EH (cell line): ENCODE measurements at places on chromosomes 11 and 22.

- DNase-seq = no peak
These were observed 341.3 kb downstream of the CADM1 start for GRCh38 chr11:115162919-115163318.

GRCh38 chr11:92848578-92848977 lies 120.9 kb upstream of the MTNR1B start:
- no peak for DNase-seq

GRCh38 chr11:64723117-64723906 lies at the start of gene NRXN2:
TSS of gene NRXN2 (minus strand) at chr11:64723197. CDS start at chr11:64713699, 9,498 bp downstream.
- DNase-seq = peak; percentile 84

DNA sequence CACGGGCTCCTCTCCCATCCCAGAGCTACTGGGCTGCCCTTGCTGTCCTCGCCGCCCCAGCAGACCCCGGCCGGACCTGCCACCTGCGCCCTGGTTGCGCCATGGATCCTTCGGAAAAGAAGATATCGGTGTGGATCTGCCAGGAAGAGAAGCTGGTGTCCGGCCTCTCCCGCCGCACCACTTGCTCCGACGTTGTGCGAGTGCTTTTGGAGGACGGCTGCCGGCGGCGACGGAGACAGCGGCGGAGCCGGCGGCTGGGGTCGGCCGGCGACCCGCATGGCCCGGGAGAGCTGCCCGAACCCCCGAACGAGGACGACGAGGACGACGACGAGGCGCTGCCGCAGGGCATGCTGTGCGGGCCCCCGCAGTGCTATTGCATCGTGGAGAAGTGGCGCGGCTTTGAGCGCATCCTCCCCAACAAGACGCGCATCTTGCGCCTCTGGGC lies 382 bp downstream of the RASSF10 start:
- DNase-seq = peak; percentile 4

DNA sequence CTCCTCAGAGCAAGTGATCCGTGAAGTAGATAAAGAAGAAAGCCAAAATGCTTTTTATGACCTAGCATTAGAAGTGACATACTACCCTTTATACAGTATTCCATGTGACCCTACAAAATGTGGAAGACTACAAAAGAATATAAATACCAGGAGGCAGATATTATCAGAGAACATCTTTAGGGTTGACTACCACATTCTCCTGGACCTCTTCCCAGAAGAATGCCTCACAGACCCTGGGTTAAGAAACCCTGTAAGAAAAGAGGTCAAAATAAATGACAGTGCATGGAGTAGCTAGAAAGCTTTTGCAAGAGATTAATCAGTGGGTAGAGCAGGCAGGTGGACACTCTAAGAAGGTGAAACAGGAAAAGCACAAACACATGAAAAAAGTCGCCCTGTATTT lies 69.2 kb downstream of the FANCF start:
- DNase-seq = peak; percentile 0

GRCh38 chr11:27995083-27995482 lies 112.9 kb downstream of the KIF18A start:
- DNase-seq = peak; percentile 60

GRCh38 chr11:130394615-130395014 lies 33.8 kb downstream of the ADAMTS8 start:
- DNase-seq = no peak

GRCh38 chr11:77069969-77070582 lies 3.3 kb downstream of the CAPN5 start:
- no peak for DNase-seq

DNA sequence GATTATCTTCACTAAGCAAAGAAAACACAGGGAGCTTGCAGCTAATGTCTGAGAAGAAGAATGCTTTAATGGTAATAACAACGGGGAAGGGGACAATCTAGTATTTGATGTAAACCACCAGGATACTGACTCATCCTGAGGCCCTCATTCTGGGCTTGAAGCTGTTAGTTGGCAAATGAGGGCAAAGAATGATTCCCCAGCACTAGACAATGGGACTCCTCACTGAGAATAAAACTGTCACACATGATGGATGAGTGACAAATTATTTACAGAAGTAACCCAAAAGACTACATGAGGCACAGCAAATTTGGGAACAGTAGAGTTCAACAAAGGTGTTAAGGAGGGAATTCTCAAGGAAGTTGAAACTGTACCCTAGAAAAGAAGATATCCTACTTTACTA lies 76.3 kb downstream of the FAM168A start:
- DNase-seq = peak; percentile 57

- DNase-seq = no peak
These were observed 6.4 kb upstream of the QSER1 start for GRCh38 chr11:32886180-32886579.

- no peak for DNase-seq
These were observed 21.8 kb downstream of the DCUN1D5 start for GRCh38 chr11:103070142-103070541.

DNA sequence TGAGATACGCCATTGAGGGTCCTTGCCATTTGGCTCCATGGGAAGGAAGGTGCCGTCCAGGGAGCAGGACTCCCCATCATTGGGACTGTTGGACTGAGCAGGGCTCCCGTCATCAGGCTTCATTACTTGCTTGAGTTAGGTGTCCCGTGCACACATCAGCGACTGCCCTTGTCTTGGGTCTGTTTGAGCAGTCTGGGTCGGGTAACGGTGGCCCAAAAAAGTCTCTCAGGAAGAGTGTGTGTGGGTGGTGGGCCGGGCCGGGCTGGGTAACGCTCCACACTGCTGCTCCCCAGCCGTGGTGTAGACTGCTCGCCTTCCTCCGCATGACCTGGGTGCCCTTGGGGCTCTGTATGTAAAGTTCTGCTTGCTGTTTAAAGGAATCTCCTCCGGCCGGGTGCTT lies 293.5 kb downstream of the TBC1D22A start:
- no peak for DNase-seq

- no peak for DNase-seq
These were observed 155.8 kb downstream of the CADM1 start for GRCh38 chr11:115348416-115348815.

DNA sequence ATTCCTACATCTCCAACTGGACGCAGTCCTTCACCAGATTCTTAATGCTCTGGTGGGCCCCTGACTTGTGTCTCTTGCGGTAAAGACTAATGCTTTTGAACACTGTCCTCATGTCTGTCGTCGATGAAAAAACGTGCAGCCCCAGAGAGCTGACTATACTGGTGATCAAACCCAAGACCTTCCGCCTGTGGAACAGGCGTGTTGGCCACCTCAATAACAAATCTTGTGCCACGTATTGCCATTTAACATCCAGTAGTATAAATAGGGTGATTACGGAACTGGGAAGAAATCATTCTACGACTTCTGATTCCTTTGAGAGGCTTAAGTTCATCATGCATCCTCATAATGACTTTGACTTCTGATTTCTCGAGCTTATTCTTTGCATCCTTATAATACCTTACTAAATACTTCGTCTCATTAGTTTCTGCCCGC lies 45.6 kb downstream of the OR4D9 start:
- DNase-seq = no peak

DNA sequence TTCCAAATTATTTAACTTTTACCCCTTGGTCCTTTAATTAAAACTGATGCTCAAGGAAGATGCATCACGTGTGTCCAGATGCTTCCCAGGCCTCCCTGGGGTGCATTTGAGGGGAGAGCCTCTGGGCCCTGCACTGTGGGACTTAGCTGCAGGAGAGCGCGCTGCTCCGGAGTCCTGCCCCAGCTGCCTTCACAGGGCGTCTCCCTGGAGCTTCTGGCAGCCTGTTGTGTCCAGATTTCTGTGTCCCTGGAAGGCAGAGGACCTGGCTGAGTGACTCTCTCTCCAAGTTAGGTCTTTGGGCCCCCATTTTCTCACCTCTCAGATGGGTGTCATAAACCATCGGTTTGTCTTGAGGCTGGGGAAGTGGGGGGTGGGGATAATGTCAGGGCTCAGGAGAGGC lies 3.0 kb downstream of the ARHGAP8 start:
- DNase-seq = no peak

DNA sequence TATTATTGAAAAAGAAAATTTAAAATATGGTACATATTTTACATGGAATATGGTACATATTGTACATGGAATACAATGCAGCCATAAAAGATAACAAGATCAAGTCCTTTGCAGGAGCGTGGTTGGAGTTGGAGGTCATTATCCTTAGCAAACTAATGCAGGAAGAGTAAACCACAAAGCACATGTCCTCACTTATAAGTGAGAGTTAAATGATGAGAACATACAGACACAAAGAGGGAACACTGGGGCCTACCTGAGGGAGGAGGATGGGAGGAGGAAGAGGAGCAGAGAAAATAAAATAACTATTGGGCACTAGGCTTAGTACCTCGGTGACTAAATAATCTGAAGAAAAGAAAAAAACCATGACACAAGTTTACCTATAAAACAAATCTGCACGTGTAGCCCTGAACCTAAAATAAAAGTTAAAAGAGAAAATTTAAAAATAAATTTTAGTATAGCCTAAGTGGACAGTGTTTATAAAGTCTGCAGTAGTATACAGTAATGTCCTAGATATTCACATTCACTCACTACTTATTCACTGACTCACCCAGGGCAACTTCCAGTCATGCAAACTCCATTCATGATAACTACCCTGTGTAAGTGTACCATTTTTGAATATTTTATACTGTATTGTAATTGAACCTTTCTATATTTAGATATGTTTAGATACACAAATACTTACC lies 204.4 kb downstream of the FAM76B start:
- peak; percentile 58 for DNase-seq

DNA sequence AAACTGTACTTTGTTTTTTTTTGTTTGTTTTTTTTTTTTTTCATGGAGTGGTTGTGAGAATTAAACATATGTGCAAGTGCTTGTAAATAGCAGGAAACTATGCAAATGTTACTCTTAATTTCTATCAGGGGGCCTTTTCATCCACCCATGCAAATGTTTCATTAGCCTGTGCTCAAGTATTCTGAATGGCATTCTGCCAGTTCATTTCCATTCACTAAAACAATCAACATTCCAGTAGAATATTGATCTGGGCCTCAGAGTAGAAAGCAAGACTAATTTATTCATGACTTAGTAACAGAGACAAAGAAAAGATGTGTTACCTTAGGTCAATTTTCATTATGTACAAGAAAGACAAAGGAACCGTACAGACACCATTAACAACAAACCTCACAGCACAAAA lies 971.4 kb downstream of the DLG2 start:
- no peak for DNase-seq

- DNase-seq = peak; percentile 11
These were observed 114.7 kb downstream of the BUD13 start for GRCh38 chr11:116657842-116658825.

DNA sequence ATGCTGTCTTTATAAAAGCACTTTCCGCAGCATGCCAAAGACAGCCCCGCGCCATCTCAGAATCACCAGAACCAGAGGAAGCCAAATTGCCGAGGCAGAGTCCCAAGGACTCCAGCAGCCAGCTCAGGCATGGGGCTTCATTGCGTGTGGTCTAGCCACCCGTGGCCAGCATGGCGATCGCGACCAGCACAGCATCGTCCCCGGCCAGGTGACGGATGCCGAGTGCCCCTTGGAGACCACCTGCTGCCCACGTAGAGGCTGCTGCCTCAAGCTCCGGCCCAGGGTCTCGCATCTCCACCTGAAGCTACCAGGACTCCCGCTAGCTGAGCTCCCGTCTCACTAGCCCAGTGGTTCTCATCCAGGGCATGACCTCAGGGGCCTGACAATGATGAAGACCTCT lies 92.7 kb downstream of the TRMU start:
- DNase-seq = no peak

DNA sequence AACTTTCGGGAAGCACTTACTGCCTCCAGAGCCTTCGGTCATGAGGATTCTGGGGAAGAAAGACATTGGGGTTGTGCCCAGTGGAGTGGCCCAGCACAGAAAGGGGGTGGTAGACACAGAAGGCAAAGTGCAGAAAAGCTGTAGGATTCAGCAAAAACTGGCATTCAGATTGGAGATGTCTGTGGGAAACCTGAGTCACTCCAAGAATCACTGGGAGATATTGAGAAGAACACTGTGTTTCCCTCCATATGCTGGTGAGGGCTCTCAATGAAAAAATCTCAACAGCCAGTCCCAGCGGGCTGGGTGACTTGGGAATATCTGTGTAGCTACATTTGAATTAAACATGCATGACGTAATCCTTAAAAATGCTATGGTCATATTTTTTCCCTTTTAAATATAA lies 61.2 kb upstream of the RCN1 start:
- no peak for DNase-seq

DNA sequence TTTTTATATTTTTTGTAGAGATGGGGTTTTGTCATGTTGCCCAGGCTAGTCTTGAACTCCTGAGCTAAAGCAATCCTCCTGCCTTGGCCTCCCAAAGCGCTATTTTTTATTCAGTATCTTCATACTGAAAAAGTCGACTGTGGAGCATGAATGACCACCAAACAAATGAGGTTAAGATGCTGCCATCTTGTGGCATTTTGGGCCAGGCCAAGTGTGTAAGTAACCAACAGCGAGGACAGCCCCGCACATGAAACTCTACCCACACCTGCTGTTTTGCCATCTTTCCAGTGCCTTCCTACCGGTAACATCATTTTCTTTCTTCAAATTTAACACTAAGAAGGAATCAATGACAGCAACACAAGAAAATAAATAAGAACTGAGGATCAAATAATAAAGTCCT lies 32.2 kb upstream of the AQP11 start:
- DNase-seq = peak; percentile 33

GRCh38 chr11:28981381-28981780 lies 873.2 kb downstream of the METTL15 start:
- peak; percentile 65 for DNase-seq

GRCh38 chr11:17347676-17348075 lies 3.9 kb upstream of the NCR3LG1 start:
- no peak for DNase-seq

DNA sequence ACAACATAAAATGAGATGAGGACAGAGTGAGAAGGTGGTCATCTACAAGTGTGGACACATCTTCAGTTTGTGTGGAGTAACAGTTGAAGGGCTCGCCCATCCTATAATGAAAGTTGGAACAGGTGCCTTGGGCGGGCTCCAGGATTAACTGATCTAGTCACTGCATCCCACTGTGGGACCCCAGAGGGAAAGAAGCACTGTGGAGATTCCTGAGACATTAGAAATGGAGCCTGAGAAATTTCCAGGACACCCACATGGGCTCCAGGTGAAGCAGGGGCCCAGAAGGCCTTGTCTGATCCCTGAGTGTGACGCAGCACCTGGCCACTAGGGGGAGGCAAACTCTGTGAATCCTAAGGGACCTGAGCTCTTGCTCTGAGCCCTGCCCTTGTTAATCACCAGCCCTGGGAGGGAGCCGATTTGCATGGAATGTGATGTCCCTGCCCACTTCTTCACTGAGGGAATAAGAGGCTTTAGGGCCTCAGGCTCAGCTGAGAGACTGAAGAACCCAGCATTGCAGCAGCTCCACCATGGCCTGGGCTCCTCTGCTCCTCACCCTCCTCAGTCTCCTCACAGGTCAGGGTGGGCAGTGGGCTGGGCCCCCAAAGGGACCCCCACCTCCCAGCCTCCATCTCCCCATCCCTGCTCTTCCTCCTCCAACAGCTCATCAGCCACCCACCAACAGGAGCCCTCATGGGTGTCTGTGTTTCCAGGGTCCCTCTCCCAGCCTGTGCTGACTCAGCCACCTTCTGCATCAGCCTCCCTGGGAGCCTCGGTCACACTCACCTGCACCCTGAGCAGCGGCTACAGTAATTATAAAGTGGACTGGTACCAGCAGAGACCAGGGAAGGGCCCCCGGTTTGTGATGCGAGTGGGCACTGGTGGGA lies 98.4 kb downstream of the VPREB1 start:
- peak; percentile 20 for DNase-seq
